ENCODE measurements at places on chromosomes 6 and 20.

- DNase-seq, result no peak
Measured at GRCh38 chr6:126529637-126530362, 189.9 kb downstream of the CENPW start.

GRCh38 chr20:24778585-24779031 is 170.5 kb upstream of the CST7 start:
- DNase-seq, result no peak

DNA sequence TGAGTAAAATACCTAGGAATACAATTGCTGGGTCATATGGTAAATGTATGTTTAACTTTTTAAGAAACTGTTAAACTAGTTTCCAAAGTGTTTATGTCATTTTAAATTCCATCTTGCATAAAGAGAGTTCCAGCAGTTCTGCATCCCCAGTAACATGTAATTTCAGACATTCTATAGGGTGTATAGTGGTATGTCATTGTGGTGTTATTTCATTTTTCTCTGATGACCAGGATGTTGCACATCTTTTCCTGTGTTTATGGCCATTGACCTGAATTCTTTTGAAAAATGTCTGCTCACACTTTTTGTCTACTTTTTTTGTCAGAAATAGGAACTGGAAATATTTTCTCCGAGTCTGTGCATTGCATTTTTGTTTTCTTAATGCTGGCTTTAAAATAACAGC is 128.9 kb downstream of the TMEM200A start:
- DNase-seq, result no peak

- DNase-seq, result no peak
Measured at GRCh38 chr6:40391851-40392517, 195.2 kb downstream of the LRFN2 start.

DNA sequence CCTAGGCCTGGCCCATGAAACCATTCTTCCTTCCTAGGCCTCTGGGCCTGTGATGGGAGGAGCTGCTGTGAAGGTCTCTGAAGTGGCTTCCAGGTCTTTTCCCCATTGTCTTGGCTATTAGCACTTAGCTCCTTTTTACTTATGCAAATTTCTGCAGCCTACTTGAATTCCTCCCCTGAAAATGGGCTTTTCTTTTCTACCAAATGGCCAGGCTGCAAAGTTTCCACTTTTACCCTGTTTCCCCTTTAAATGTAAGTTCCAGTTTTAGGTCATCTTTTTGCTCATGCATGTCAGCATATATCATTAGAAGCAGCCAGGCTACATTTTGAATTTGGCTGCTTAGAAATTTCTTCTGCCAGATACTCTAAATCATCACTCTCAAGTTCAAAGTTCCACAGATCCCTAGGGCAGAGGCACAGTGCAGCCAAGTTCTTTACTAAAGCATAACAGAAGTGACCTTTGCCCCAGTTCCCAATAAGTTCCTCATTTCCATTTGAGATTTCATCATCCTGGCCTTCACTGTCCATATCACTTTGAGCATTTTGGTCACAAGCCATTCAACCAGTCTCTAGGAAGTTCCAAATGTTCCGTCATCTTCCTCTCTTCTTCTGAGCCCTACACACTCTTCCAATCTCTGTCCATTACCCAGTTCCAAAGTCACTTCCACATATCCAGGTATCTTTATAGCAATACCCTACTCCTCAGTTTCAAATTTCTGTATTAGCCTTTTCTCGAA is 71.9 kb downstream of the TBC1D7 start:
- no peak for DNase-seq

GRCh38 chr20:59352990-59353389 is 52.6 kb downstream of the EDN3 start:
- no peak for DNase-seq

GRCh38 chr6:128367437-128367836 is 153.0 kb downstream of the PTPRK start:
- DNase-seq, result no peak

GRCh38 chr6:7052443-7053011 is 55.2 kb upstream of the RREB1 start:
- peak; percentile 16 for DNase-seq

GRCh38 chr6:30847421-30847970 is 36.8 kb upstream of the DDR1 start:
- no peak for DNase-seq

GRCh38 chr20:57856658-57857057 is 146.8 kb upstream of the PMEPA1 start:
- DNase-seq, result no peak

DNA sequence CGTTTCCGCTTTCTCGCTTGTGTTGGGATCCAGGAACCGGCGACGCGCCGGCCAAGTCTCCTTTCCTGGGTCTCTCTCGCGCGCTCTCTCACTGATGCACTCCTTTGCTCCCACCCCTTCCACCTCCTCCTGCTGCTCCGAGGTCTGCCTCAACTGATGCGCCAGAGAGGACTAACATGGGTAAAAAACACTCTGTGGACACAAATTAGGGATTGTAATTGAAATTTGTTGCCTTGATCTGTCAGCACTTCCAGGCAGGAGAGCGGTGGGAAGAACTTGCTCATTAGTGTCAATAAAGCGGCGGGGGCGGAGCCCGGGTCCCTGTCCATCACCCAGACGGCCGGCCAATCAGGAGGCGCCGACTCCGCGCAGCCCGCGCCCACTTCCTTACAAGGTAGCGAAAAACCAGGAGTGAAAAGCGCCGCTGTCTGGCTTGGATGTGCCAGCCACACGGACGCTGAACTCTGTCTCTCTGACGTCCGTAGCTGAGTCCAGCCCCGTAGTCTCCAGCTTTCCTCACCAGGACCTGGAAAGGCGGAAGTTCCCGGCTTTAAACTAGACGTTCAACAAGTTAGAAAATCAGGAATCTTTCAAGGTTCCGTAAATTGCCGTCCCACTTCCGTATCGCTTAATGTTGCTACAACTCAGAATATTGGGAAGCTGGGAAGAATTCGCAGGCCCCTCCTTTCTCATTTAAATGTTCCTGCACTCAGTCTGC is at the start of gene TBX18:
TBX18 (minus strand) TSS at position 267 of the 718 bp plus-strand sequence. CDS start 417 bp downstream, outside the sequence.
- no peak for DNase-seq

GRCh38 chr20:53320701-53321100 is 272.9 kb downstream of the ZNF217 start:
- DNase-seq, result no peak

DNA sequence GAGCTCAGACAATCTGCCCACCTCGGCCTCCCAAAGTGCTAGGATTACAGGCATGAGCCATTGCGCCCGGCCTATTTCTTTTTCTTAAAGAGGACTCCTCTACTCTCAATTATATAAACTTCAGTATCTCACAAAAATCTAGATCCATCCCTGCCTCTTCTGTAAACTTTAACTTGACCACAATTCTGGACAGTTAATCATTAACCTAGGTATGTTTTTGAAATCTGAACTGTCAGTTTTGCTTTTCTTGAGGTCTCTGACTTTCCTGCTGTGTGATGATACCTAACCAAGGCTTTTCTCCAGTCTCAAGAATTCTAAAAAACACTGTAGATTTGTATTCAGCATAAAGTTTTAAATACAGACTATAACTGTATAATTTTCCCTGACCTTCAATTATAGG is 388.2 kb upstream of the SYNCRIP start:
- no peak for DNase-seq

- peak; percentile 71 for DNase-seq
Measured at GRCh38 chr20:38094373-38094891, 60.9 kb downstream of the RPRD1B start.

- no peak for DNase-seq
Measured at GRCh38 chr6:143733510-143733909, 55.7 kb downstream of the PHACTR2 start.

DNA sequence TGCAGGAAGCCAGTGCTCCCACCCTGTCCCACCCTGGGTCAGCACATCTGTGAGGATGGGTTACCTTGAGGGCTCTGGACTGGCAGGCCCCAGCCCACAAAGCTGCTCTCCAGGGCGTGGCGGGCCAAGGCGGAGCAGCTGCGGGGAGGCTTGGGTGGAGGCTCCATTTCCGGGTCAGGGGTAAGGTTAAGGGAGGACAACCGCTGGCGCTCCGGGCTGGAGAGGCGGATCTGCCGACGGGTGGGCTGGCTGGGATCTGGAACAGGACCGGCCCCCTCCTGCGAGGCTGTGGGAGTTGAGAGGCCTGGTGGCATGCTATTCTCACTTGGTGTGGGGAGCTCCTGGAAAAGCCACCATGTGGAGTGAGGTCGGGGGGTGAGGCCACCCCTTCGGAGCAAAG is 5.5 kb downstream of the SMPD2 start:
- no peak for DNase-seq

GRCh38 chr20:44616604-44616964 is 34.2 kb downstream of the PKIG start:
- no peak for DNase-seq

DNA sequence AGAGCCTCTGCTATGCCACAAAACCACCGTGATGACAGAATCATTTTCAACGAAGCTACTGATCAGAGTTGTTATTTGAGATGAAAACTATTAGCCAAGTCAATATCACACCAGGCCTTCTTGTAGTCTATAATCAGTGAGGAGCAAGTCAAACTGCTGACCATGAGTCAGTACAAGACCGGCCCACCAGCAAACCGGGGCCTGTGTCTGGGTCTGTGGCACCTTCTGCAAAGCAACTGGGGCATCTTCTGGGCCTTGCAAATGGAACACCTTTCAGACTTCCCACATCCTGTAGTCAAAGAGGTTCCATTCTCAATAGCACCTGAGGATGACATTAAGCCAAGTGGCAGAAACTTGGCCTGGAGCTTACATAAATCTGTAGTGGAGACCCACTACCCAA is 38.5 kb downstream of the CPXM1 start:
- no peak for DNase-seq

DNA sequence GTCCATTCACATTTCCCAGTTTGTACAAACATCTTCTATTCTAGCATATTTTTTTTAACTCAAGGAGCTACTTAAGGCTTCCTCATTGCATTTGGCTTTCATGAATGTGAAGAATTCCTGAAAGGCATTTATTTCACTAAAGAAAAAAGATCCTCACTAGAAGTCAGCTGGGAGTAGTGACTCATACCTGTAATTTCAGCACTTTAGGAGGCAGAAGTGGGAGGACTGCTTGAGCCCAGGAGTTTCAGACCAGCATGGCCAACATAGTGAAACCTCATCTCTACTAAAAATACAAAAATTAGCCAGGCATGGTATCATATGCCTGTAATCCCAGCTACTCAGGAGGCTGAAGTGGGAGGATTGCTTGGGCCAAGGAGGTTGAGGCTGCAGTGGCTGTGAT is 30.9 kb upstream of the XRN2 start:
- DNase-seq, result no peak
